ENCODE measurements at places on chromosomes 3 and 15.
A peak's percentile ranks its signal among the peaks of the same experiment; 100 is the strongest.

DNA sequence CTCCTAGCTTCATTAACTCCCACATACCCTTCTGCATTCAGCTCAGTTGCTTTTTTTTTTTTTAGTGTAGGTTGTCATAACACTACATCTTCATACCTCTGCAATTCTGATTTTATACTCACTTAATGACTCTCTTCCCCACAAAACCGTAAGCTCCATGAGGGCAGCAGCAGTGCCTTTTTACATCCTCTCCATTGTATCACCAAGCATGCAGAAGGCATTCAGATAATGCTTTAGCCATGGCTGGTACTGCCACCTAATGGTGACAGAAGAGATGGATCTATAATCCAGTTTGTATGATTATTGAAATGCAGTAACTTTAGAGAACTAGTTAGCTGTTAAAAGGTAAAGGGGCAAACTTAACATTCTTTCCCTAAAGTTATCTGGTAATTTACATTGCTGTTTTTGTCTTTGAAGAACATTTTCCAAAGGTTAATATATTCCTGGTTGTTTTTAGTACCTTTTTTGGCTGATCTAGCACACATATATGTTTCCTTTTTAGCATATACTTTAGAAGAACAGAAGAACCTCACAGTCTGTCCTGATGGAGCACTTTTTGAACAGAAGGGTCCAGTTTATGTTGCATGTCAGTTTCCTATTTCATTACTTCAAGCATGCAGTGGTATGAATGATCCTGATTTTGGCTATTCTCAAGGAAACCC lies 36.8 kb downstream of the ATP1B3 start:
- peak; percentile 30 for DNase-seq

DNA sequence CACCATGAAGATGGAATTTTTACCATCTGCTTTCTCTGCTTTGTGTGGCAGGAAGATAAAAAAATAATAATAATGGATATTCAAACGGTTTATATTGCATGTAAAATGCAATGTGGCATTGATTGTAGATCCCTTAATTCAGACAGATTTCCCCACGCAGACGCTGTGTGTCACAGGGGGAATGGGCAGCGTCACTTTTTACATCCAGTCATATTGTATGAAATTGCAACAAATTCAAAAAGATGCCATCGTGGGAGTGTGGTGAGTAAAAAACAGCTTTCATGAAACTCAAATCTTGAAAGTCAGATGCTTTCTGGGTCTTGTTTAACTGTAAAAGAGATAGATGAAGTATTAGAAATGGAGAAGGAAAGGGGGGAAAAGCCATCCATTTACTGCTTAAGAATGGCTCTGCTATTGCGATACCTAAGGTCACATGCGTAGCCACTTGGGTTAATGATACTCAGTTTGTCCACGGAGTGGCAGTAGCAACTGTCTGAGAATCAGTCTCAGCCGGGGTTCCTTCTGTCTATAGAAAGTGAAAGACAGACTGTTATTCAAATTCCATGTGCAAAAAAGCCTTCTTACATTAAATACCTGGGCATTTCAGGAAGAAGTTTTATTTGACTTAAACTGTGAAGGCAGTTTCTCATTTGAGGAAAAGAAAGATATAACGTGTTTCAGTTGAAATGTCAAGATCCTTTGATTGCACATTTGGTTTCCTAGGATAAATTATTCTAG lies 28.5 kb downstream of the BTD start:
- DNase-seq: peak; percentile 27

GRCh38 chr3:67901681-67902080 lies 247.3 kb upstream of the SUCLG2 start:
- no peak for DNase-seq

- DNase-seq: no peak
Measured at GRCh38 chr3:96755519-96755918, 58.9 kb upstream of the EPHA6 start.

DNA sequence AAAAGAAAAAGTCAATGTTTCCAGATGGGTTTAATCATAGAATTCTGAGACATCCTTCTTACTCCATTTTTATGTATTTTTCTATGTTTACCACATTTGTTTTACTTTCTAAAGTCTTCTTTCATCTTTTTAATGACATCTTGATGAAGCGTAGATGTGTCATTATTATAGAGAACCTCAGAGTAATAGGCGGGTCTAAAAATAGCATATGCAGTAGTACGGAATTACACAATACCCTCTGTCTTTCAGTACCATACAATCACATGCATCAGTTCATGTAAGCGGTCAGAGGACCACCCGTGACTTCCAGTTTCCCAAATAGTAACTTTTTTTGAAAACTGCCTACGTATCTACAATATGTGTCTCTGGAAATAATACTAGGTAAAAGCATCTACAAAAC lies 224.0 kb downstream of the PLOD2 start:
- no peak for DNase-seq

GRCh38 chr15:29570121-29570947 lies 251.9 kb downstream of the TJP1 start:
- peak; percentile 61 for DNase-seq

DNA sequence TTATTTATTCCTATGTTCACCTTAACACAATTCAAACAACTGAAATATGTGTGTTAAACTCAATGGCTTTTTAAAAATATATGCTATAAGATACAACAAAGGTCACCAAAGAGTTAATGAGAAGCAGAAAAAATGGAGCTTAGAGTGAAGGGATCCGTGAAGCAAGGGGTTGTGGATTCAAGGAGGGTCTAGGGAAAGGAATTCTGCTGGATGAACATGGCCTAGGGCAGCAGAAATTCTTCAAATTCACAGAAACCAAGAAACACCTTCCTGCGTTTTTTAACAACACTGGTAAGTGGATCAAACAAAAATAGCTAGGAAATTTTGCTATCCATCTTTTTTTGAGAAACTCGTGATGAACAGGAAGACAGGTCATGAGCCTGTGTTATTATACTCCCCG lies 59.3 kb upstream of the PLSCR5 start:
- no peak for DNase-seq

DNA sequence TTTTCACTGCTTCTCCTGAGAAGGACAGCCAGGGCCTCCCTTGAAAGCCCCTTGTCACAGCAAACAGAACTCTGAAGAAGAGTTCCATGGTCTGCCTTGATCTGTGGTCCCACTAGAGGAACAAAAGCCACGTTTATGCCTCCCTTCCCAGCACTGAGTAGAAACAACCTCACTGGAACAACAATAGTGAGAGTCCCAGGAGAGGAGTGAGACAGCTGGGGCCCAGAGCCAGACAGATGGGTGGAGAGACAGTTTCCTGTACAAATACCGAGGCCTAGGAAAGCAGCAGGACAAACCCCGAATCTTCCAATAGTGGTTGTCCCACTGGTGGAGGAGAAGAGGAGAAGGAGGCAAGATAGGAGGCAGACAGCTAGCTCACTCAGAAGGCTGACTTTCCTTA lies 106.1 kb downstream of the WDR76 start:
- peak; percentile 59 for DNase-seq

DNA sequence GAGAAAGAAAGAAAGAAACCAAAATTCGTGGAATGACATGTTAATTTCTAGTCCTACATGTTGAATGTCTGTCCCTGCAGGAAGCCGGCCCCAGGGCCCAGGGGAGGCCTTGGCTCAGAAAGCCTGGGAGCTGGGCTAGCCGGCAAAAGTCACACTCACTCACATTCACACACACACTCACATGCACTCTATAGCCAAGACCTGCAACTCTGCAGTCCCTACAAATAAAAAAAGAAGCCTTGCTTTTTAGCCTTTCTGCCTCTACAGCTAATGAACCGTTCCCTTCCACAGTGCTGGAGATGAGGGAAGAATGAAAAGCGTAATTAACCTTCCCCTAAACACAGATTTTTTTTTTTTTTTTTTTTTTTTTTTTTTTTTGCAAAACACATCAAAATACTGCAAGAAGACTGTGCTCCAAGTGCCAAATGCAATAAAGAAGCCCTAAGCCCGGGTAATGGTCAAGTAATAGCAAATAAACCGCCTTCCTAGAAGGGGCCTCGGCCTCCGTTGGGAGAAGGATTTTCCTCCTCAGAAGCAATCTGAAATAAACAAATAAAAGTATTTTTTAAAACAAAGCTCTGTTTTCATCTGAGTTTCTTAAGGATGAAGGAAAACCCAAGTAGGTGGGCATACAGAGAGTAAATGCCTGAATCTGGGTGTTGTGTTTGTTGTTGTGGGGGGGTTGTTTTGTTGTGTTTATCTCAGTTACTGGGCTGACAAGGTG lies 4.3 kb downstream of the MECOM start:
- no peak for DNase-seq

- peak; percentile 35 for DNase-seq
Measured at GRCh38 chr3:128584412-128585020, 66.1 kb downstream of the RPN1 start.

GRCh38 chr3:127260826-127261555 lies 26.9 kb downstream of the PRR20G start:
- DNase-seq: no peak

- DNase-seq: no peak
Measured at GRCh38 chr3:16866571-16866970, 18.2 kb upstream of the PLCL2 start.

DNA sequence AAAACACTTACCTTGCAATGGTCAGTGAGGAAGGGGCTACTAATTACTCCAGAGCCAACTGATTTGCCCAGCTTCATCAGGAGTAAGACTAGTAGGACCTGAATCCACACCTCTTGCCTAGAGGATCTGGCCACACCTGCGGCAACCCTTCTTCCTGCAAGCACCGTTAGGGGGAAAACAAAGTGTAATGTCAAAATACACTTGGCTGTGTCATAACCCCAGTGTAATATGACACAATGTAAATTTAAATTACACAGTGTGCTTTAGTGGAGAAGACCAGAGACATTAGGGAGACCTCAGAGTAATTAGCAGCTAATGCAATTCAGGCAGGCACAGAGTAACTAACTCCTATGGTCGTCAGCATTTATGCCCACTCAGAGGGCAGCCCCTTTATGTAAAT lies 308.5 kb upstream of the ARRDC4 start:
- DNase-seq: no peak

DNA sequence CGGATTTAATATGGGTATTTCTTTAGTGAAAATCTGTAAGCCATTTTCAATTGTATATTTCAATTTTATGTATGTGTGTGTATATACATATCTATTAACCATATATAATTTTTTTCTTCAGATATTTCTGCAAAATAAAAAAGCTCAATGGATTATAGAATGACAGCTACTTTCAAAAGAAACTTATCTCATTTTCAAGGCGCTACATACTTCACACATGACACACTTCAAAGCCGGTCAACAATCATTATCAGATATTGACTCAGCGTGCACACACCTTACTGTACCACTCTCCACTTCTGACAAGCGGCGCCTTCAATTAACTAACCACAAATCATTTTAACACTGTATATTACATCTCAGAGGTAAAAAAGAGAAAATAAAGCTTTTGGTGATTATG lies 39.6 kb downstream of the ATP13A3 start:
- no peak for DNase-seq

DNA sequence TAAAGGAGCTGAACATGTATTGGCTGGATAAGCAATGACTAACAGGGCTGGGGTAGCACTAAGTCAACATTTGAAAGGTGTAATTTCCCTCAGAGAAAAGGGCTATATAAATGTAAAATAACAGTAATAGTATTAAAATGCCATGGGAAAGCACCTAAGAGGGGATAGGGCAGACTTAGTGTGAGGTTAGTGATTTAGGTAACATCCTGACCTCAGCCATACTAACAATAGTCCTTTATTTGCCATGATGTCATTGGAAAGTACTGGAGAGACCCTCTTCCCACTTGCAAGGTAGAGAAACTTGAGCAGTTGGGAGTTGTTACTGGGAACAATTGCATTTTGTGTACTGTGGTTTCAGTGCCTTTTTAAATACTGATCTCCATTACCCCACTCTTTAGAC lies 103.4 kb downstream of the LSAMP start:
- DNase-seq: no peak

DNA sequence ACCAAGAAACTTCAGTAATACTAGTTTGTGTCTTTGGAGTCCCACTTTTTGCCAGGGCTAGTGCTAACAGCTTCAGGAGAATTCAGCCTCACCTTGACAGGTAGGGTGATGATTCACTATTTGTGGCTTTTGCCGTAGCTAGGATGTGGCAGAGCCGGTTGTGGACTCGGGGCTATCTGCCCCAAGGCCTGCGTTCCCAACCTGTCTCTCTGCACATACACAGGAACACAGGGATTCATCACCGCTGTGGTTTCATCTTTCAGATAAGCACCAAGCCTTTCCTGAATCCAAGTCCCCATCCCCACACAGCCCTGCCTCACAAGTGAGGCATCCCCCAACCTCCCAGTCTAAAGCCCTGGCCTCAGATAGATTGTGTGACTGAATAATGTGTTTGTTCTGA lies 45.2 kb upstream of the POLG start:
- no peak for DNase-seq

- no peak for DNase-seq
Measured at GRCh38 chr3:2937592-2937991, 172.6 kb downstream of the IL5RA start.

Measured in glutamatergic neuron (in vitro differentiated cells).